SHP77 (cell line): ENCODE measurements at places on chromosomes 11 and 22.

DNA sequence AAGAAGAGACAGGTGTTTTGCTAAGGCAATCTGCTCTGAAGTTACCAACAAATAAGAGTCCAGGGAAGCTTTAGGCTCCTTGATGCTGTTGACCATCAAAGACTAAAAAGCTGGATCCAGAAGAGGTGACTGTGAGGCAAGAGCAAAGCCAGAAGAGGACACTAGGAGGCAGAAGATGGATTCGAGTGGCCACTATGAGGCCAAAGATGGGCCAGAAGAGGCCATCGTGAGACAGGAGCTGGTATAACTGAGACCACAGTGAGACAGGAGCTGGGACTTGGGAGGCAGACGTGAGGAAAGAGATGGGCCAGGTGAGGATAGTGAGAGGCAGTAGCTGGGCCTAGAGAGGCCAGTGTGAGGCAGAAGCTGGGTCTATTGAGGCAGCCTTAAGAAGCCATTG lies 37.7 kb downstream of the OR4C45 start:
- no peak for DNase-seq

GRCh38 chr11:12765428-12765827 lies 91.2 kb downstream of the TEAD1 start:
- DNase-seq = peak; percentile 31

GRCh38 chr11:46247659-46248058 lies 29.8 kb upstream of the CREB3L1 start:
- DNase-seq = peak; percentile 81

- no peak for DNase-seq
These were observed 7.0 kb downstream of the RPS3 start for GRCh38 chr11:75406338-75406777.

- DNase-seq = peak; percentile 41
These were observed 52.8 kb upstream of the YWHAH start for GRCh38 chr22:31891366-31892079.

- DNase-seq = no peak
These were observed 26.1 kb downstream of the SLC22A9 start for GRCh38 chr11:63395697-63396096.

GRCh38 chr11:6568191-6568918 lies 35.1 kb downstream of the RRP8 start:
- no peak for DNase-seq

GRCh38 chr11:113316256-113316655 lies 1.9 kb downstream of the TTC12 start:
- DNase-seq = no peak

DNA sequence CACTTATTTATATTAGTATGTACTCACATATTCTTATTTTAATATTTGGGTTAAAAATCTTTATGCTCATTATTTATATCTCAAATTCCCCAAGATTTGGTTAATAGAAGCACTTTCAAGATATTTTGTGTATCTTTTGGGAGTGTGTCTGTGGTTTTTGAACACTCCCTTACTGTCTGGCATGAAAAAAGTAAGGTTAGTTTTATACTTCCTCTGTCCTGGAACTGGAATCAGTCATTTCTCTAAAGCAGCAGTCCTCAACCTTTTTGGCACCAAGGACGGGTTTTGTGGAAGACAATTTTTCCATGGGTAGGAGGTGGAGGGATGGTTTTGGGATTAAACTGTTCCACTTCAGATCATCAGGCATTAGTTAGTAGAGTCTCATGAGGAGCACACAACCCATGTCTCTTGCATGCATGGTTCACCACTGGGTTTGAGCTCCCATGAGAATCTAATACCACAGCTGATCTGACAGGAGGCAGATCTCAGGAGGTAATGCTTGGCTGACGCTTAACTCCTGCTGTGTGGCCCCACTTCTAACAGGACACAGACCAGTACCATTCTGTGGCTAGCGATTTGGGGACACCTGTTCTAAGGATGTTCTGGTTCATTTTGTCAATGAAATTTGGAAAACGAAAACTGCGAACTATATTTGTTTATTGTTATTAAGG lies 60.2 kb downstream of the CASP12 start:
- DNase-seq = no peak

GRCh38 chr11:40722179-40722795 lies 737.2 kb downstream of the LRRC4C start:
- peak; percentile 26 for DNase-seq

- DNase-seq = no peak
These were observed 185.4 kb downstream of the AASDHPPT start for GRCh38 chr11:106262852-106263251.
